T-cell (primary cell): ENCODE measurements at places on chromosomes 11 and 22.
A peak's percentile ranks its signal among the peaks of the same experiment; 100 is the strongest.

- peak; percentile 49 for DNase-seq
Observed at GRCh38 chr11:64916040-64916774, 802 bp downstream of the ATG2A start.

DNA sequence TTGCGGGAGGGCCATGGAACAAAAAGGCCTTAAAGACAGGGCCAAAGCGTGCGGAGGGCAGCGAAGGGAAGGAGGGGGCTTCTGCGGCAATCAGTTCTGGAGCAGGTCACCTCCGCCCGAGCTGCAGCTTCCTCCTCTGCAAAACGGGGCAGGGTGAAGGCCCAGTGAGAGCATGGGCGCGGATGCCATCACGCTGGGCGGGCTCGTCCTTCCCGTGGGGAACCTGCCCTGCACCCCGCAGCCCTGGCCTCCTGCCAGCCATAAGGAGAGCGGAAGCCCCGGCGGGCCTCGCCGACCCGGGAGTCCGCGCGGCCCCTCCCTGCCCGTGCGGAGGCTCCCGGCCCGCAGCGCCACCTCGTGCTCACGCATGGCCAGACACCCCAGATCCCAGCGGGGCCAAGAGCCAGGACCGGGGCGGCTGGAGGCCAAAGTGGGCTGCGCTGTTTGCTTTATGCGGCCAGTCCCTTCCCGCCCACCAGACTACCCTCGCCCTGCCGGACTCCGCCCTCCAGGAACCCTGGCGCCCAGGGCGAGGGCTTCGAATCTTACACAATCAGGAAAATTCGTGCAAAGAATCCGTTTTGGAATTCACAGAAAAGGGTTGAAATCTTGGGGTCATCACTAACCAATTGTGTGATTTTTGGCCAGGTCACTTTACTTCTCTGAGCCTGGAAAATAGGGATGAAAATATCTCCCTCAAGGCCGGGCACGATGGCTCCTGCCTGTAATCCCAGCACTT is 16.1 kb downstream of the TSKU start:
- peak; percentile 73 for DNase-seq

- no peak for DNase-seq
Observed at GRCh38 chr11:62959422-62959980, 25.3 kb downstream of the SLC22A6 start.

- DNase-seq: no peak
Observed at GRCh38 chr11:86511086-86511551, 136.4 kb downstream of the CCDC81 start.
